ENCODE measurements at places on chromosomes 6 and 20.

- DNase-seq: no peak
These were observed 37.8 kb downstream of the ZC2HC1B start for GRCh38 chr6:143901885-143902750.

DNA sequence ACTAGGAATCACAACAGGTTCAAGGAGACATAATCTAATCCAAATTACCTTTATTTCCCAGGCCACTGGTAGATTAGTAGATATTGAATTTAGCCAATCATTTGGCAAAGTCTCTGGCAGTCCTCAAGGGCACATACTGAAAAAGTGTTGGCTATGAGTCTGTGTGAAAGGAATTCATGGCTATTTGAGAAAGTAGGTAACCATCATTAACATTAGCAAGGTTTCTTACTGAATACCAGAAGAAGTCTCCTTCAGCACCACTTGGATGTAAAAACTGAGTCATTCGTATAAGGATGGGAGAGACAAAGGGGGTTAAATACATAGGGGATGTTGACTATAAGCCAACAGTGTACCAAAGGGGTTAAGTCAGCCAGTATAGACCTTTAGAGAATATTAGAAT, 36.7 kb downstream of the AGPAT4 start:
- no peak for DNase-seq

GRCh38 chr6:83998021-83998584, 35.5 kb upstream of the MRAP2 start:
- DNase-seq: no peak

- DNase-seq: no peak
These were observed 340.7 kb downstream of the LMBRD1 start for GRCh38 chr6:69456086-69456485.

- DNase-seq: no peak
These were observed 216.5 kb upstream of the FLRT3 start for GRCh38 chr20:14553774-14554534.

DNA sequence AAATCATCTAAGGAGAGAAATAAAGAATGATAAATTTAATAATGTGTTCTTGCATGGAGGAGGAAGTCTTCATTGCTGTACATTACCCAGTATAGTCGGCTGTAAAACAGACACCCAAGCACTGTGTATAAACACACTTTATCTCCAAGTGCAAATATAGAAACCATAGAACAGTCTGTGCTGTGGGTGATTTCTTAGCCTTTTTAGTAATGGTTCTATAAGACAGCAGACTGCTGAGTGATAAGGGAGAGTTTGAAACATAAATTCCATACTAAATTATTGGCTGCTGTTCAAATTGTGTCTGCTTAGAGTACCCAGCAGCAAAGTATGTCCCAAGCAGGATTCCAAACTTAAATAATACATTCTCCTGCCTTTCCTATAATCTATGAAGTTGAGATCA, 4.6 kb downstream of the FILIP1 start:
- DNase-seq: no peak

- DNase-seq: no peak
These were observed 243.9 kb downstream of the LY86 start for GRCh38 chr6:6832439-6832838.

DNA sequence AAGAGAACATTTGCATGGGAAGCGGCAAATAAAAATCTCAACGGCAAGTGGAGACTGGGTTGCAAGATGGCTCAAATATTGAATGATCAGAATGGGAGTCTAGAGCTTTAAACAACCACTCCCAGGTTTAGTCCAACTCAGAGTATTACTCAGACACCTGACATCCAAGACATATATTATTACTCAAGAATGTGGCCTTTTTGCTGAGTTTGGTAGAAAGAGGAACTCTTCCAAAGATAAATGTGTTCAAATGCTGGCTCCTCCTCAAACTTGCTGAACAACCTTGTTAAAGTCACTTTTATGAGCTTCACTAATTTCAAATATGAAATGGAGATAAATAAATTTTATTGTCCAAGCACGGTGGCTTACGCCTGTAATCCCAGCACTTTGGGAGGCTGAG, 77.8 kb downstream of the ESR1 start:
- no peak for DNase-seq

- no peak for DNase-seq
These were observed 15.1 kb downstream of the KIF3B start for GRCh38 chr20:32292548-32292947.

GRCh38 chr6:112640891-112641290, 293.8 kb downstream of the RFPL4B start:
- DNase-seq: no peak

DNA sequence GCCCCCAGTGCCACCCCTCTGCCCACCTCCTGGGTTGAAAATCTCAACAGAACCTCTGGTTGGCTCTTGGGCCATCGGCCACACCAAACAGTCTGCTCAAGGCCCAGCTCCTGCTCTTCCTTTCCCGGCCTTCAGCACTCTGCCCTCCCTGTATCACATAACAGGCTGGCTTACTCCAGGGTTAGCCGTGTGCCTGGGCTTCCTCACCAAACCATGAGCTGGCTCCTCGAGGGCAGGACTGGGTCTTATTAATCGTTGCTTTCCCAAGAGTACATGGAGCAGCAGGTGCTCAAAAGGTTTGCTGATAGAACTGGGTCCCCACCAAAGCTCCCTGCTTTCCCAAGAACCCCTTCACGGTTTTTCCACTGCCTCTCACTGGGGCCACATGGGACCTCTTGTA, 12.7 kb upstream of the FAM83C start:
- no peak for DNase-seq

DNA sequence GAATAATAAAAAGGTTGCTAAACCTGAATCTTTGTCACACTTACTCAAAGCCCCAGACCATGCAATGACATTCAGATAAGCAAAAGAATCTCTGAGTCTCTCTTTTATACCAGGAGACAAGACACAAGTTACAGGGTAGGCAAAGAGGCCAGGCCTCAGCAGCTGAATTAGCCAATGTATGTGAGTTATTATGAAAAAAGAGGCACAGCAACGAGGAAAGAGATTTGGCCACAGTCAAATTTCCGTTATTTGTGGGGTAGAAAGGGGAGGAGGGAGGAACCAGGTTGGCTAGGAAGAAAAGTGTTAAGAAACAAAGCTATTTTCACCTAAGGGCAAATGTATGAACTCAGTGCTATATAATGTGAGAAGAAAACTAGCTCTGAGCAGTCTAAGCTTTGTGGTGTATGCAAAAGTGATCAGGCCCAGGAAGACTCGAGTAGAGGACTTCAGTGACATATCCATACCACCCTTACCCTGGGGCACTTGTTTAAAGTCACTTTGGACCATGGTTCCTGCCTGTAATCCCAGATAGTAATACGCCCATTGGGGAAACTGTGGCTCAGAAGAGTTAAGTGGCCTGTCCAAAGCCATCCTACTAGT, 19.1 kb downstream of the IPCEF1 start:
- DNase-seq: no peak

DNA sequence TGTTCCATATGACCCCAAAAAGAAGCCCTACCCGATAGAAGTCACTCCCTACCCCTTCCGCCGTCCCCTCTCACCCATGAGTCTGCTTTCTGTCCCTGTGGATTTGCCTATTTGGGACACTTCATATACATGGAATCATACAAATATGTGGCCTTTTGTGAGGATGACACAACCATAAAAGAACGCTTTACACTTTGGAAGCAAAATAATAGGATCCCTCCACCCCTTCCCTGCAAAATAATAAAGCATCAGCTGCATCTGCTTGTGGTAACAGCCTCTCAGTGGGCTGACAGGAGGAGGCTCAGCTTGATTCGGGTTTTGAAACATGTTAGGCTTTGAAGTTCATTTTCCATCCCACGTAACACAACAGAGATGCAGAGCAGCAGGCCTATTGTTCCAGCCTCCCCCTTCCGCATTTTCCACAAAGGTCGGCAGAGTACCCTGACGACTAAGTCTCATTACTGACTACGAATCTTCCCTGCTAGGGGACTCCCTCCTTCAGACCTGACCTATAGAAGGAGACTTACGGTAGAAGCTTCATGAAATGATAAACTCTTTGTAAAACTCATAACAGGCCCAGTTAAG, 99.1 kb downstream of the ALDH8A1 start:
- DNase-seq: no peak

- DNase-seq: no peak
These were observed 78.2 kb downstream of the IBTK start for GRCh38 chr6:82169138-82169876.

- DNase-seq: no peak
These were observed 97.1 kb upstream of the IYD start for GRCh38 chr6:150271501-150272263.

GRCh38 chr6:107786709-107787588, 37.2 kb downstream of the SCML4 start:
- no peak for DNase-seq

DNA sequence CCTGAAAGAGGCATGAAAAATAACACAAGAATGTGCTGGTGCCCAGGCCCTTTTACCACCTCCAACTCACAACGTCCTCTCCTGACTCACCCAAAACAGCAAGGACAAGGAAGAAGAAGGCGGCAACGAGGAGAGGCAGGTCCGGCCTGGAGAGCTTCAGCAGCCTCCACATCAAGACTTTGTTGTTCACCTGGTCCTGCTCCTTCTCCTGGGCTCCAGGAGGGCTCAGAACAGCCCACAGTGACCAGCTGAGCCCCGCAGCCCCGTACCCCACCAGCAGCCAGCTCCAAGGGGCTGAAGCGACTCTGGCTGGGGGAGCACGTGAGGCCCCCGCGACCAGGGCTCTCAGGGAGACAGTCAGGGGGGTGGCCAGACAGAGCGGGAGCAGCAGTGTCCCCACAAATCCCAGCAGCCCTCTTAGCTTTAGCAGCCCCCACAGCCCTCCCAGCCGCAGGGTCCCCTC, 857 bp downstream of the TAP2 start:
- DNase-seq: no peak

GRCh38 chr6:129659590-129660345, 50.2 kb downstream of the ARHGAP18 start:
- no peak for DNase-seq

- peak; percentile 53 for DNase-seq
These were observed 527 bp downstream of the TOMM34 start for GRCh38 chr20:44959638-44960102.

DNA sequence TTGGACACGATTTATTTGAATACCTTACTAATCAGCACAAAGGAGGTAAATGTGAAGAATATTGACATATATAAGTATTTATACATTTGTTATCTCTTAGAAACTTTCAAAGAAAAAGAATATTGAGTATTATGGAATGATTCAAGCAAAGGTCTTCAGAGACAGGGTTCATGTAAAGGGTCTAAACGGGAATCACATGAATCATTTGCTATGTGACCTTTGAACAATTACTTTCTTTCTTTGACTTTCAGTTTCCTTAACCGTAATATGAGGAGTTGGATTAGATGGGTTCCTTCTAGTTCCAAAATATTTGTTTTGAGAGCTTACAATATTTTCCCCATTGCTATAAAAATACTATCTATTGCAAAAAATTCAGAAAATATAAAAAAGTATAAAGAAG, 14.3 kb downstream of the ENPP1 start:
- no peak for DNase-seq

- DNase-seq: no peak
These were observed 9.6 kb upstream of the RHAG start for GRCh38 chr6:49646130-49646824.

All from effector CD4-positive, alpha-beta T cell (primary cell).